A673 (cell line): ENCODE measurements at places on chromosomes 2 and 18. TPM values are rescaled to one million over a fixed set of nuclear protein-coding genes. Genes with fewer than 3 reads are reported as not detected.

GRCh38 chr2:13227578-13227977 lies 510.8 kb downstream of the TRIB2 start:
- H3K4me3 ChIP-seq, result no peak overlapping the region
- no peak overlapping the region for H3K27ac ChIP-seq
- no peak for DNase-seq
- H3K27me3 ChIP-seq, result no peaks in the 10 kb centered on the region
- H3K36me3 ChIP-seq, result no peaks in the 10 kb centered on the region
- no peaks in the 10 kb centered on the region for H3K4me1 ChIP-seq

GRCh38 chr2:171316220-171316619 lies 117.6 kb downstream of the METTL8 start:
- no peak overlapping the region for H3K27ac ChIP-seq
- peaks cover 22% of the 10 kb centered on the region for H3K4me1 ChIP-seq
- no peak overlapping the region for H3K4me3 ChIP-seq
- no peak for DNase-seq
- H3K27me3 ChIP-seq, result no peaks in the 10 kb centered on the region

DNA sequence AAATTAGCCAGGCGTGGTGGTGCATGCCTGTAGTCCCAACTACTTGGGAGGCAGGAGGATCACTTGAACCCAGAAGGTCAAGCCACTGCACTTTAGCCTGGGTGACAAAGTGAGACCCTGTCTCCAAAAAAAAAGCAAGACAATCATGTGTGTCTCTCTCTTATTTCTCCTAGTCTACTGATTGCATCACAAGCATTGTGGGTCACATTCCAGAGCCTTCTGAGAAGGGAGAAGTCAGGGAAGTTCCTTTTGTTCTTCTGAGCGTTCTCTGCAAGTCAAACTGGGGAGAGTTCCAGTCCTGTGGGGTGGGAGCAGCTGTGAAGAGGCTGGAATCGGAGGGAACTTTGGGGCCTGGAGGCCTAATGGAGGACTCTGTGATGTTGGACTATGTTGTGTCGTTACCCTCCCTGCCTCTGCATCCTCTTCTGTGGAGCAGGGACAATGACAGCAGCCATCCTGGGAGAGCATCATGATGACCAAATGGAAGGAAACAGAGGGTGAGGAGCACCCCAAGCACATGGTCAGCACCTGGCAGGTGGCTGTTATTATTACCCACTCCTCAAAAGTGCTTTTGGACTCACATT lies 115.4 kb downstream of the MRO start:
- H3K4me1 ChIP-seq, result no peaks in the 10 kb centered on the region
- H3K27ac ChIP-seq, result no peak overlapping the region
- no peak for DNase-seq
- H3K4me3 ChIP-seq, result no peak overlapping the region

DNA sequence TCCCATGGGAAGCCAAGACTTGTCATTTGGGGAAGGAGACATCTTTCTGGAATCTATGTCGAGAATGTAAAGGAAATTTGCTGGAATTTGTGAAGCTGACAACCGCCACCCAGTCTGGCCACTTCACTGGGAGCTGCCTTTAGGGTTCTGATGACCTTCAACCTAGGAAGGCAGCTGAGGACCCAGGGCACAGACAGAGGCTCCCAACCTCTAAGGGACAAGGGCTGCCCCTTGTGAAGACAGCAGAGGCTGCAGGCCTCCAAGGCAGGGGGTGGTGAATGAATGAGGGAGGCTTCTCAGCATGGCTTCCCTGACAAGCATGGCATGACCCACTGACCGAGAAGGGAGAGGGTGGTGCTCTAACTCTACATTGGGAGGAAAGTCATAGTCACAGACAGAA lies 128.9 kb upstream of the ASB18 start:
- H3K4me3 ChIP-seq, result no peak overlapping the region
- no peaks in the 10 kb centered on the region for H3K4me1 ChIP-seq
- no peak overlapping the region for H3K27ac ChIP-seq
- H3K36me3 ChIP-seq, result no peaks in the 10 kb centered on the region
- no peak for DNase-seq
- H3K27me3 ChIP-seq, result peaks cover 4% of the 10 kb centered on the region

WIPF1 gene
- 1.1 and 1.7 TPM in 2 replicates for total RNA-seq

KANSL1L gene
- total RNA-seq, result 17.7 and 19.6 TPM in 2 replicates
